ENCODE measurements at places on chromosomes 1 and 21. TPM values are rescaled to one million over a fixed set of nuclear protein-coding genes. Genes with fewer than 3 reads are reported as not detected.

The SNRNP40 gene
- 134 TPM for total RNA-seq

The FCMR gene
- 1.3 TPM for total RNA-seq

GRCh38 chr1:10665930-10666850, 130.3 kb downstream of the CASZ1 start:
- no peak for DNase-seq

DNA sequence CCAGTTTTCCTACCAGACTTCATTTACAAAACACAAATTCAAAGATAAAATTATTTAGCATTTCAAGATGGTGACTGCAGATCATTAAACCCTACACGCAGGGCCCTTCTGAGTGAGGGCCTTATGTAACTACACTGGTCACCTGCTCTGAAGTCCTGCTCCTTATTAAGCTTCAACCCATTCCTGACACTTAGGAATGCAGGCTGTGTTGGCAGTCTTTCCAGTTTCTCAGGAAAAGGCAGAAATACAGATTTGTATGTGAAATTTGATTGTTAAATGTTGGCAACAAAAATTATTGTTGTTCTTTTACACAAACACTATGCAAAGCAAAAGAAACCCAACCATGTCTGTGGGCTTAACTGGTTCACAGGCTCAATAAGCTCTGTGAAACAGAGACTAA, 25.8 kb upstream of the BCAS2 start:
- DNase-seq: no peak

DNA sequence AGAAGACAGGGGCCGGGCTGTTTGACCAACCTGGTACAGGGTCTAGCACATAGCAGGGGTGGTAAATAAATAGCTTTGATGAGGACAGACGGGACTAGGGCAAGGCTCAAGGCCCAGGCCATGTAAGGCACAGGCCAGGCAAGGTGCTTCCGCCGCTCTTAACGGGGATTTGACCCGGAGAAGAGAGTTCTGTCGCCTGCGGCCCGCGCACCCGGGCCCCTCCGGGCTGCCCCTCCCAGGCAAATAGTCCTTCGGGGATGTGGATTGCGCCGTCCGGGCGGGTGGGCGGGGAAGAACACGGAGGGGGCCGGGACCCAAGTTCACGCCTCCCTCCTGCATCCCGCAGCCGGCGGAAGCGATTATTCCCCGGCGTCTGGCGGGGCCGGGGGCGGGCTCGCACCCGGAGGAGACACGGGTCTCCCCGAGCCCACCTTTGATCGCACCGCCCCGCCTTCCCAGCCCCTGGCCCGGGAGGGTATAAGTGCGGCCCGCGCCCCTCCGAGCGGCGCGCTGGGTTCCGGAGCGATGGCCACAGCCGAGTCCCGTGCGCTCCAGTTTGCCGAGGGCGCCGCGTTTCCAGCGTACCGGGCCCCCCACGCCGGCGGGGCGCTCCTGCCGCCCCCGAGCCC, at the start of gene MIXL1:
TSS of gene MIXL1 (plus strand) at position 508 of the 629 bp plus-strand sequence. CDS start at position 526, 18 bp downstream.
- DNase-seq: no peak

The TEDDM1 gene
- total RNA-seq: not detected

GRCh38 chr1:75136921-75137641, 2.9 kb downstream of the LHX8 start:
- peak; percentile 71 for DNase-seq

The FTCD gene
- total RNA-seq: 0.41 TPM

DNA sequence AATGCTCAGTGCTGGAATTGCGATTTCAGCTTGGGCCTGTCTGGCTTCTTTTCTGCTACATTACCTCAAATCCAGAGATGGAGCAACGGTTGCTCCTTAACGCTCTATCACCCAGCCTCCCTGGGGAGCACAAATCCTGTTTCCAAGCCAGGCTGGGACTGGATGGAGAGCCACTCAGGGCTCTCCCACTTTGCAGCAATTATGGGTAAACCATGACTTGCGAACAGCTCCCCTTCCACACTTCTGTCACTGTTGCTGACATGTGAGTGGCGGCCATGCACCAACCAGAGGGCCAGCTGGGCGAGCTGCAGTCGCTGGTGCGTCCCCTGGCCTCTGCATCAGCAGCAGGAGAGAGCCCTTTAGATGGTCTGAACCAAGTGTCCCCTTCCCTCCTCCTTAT, 65.1 kb upstream of the RAB4A start:
- no peak for DNase-seq

The FCGR2B gene
- total RNA-seq: not detected

DNA sequence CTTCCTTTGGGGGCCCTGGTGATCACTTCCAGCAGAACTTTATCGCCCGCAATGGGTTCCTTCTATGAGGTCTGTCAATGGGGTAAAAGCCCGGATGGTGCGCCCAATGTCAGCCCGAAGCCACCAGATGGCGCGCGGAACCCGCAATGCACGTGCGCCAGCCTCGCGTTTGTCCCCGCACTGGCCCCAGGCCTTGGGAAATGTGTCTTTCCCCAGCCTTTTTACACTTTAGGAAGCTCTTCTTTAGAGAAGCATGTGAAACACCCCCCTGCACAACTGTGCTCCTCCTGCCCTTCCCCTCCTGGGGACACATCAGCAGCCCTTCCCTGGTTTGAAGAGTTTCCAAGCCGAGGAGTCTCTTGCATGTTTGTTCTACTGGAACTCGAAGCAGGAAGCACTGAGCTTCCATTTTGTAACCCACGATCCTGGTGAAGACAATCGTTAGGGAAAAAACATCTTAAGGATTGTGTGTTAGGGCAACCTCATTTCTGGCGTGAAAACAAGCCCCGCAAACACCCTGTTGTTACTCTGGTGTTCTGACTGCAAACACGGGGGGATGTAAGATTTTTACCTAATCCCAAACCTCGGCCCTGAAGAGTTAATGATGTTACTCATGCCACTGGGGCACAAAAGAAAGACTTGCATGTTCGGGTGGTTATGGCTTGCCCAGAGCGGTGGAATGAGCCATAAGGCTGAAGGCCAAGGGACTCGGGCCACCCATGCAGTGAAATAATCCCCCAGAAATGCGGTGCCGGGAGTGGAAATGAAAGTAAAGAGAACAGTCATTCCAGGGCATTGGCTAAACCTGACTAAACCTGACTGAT, 20.4 kb upstream of the TARBP1 start:
- peak; percentile 90 for DNase-seq

- no peak for DNase-seq
These were observed 23.4 kb upstream of the PODN start for GRCh38 chr1:53038566-53038965.

The C1orf56 gene
- total RNA-seq: 2.7 TPM

DNA sequence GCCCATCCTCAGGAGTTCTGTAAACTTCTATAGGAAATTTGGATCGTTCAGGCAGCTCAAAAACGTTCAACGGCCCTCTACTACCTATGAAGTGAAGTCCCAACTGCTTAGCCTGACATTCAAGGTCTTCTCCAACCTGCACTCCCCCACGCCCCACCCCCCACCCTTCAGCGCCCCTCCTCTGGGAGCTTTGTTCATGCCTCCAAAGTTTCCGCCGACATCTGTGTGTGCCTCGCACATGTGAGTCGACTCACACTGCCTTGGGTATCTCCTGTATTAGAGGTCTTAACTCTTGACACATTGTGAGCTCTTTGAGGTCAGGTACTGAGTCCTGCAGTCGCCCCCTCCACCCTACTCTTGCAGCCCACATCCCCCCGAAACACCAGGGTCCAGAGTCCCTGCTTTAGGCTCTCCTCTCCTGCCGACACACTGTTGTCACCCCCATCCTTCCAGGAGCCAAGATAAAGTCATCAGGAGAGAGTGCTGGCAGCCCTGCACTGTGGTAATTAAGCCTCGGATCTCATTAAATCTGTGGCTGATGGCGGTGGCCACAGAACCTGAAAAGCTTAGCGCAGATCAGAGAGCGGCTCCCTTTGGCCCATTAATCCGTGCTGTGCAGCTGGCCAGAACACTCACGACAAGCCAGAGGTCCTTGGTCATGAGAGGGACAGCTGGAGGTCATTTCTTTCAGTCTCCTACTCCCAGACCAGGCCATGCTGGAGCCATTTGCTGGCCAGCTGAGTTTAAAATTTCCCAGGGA, 1.4 kb upstream of the PAFAH2 start:
- no peak for DNase-seq

- no peak for DNase-seq
These were observed 33.3 kb downstream of the ADCY10 start for GRCh38 chr1:167880580-167881021.

DNA sequence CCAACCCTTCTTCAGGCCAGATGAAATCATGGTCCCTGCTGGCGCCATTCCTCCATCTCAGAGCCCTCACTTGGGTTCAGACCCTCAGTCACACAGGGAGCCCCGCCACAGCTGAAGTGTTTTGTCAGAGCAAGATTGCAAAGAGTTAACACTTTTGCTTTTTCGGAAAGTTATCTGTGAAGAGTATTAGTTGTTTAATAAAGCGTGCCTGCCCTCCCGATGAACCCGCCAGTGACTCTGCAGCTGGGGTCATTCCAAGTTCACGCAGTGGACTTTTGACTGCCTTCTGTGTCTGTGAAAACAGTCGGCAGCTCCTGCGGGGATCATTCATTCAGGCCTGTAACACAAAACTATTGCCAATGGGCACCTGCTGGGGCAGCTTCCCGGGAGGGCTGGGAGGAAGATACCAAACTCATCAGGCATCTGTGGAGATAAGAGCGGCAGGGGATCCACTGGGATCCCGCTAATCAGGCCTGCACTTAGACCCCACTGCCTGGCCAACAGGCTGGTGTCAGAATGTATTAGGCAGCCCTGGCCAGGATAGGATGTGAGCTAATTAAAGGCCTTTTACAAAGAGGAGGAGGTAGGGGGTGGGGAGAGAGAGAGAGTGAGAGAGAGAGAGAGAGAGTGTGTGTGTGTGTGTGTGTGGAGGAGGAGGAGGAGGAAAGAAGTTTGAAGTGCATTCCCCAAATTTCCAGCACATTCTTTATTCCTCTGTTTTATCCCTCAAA, 184.5 kb downstream of the DHRS3 start:
- DNase-seq: peak; percentile 29

The MAB21L3 gene
- total RNA-seq: not detected

- DNase-seq: no peak
These were observed 40.7 kb downstream of the CD2 start for GRCh38 chr1:116794804-116795481.

- DNase-seq: no peak
These were observed 141.0 kb downstream of the FOXD2 start for GRCh38 chr1:47578721-47579419.

The MYBPH gene
- not detected for total RNA-seq

GRCh38 chr21:34545079-34545884, 33.3 kb upstream of the KCNE1 start:
- peak; percentile 68 for DNase-seq

- peak; percentile 96 for DNase-seq
These were observed 4.7 kb downstream of the LAX1 start for GRCh38 chr1:203769505-203770343.

- DNase-seq: no peak
These were observed 59.4 kb upstream of the DUSP10 start for GRCh38 chr1:221801251-221801661.

DNA sequence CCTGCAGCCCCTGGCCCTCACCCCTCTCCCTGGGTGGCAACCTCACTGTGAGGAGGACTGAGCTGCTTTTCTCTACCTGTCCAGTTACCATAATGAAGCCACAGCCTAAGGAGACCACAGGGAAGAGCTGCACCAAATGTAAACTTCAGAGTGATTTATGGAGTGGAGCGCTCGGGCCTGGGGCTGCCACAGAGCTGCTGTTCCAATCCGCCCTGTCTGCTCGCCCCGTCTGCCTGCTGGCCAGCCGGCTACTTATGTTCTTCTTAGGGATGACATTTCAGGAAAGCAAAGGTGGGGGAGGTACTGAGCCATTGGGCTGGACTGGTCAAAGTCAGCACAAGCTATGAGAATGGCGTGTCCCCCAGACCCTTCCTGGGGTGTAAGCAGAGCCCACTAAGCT, 17.9 kb downstream of the SYT6 start:
- no peak for DNase-seq

- DNase-seq: no peak
These were observed 26.1 kb upstream of the RGL1 start for GRCh38 chr1:183778568-183779433.

GRCh38 chr1:10074852-10075730, 42.3 kb downstream of the UBE4B start:
- DNase-seq: no peak

DNA sequence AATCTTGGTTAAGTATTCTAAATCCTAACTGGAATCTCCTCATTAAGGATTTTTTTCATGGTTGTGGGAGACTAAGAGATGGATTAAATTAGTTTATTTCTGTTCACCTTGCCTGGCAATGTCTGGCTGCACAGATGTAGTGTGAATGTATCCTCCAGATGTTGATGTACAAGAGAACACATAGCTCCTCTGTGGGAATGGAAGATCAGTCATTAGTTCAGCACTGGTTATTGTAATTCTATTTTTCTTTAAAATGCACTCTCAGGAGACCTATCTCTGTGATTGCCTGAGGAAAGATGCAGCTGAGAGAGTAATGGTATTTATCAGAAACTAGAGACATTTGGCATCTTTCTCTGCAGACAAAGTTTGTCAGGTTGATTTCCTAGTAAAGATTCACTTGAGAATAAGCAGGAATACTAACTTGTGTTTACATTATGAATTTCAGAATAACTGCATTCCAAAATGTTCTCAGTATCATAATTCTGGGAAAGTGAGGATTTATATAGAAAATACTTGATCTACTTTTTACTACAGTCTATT, 178.6 kb downstream of the GIPC2 start:
- DNase-seq: no peak

- no peak for DNase-seq
These were observed 82.8 kb downstream of the CD58 start for GRCh38 chr1:116488071-116488470.

DNA sequence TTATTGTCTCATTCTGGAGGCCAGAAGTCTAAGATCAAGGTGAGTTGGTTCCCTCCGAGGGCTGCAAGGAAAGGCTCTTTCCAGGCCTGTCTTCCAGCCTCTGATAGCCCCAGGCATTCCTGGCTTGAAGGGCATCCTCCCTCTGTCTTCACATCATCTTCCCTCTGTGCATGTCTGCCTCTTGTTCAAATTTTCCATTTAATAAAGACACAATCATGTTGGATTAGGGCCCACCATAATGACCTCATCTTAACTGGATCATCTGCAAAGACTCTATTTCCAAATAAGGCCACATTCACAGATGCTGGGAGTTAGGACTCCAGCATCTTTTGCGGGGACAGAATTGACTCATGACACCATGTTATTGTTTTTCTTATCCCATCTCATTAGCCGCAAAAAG, 24.5 kb downstream of the HUNK start:
- no peak for DNase-seq

DNA sequence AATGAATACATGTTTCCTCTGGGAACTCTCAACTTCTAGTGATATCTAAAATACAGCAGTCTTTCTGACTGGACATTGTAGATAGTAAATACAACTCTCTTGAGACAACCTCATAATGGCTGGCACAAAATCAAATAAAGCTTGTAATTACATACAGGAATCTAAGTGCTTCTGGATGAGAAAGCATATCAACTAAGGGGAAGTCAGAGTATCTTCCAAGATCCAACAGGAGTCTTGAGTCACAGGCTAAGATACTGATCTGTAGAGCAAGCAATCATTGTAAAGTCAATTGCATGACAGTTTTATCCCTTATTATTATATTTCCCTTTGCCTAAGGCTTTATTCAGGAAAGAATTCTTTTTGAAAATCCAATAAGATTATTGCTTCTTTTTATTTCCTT, 249.9 kb downstream of the LRRIQ3 start:
- DNase-seq: no peak

- DNase-seq: no peak
These were observed 33.1 kb downstream of the SLC2A7 start for GRCh38 chr1:8992936-8993687.

GRCh38 chr1:1928231-1929101, 9.4 kb upstream of the TMEM52 start:
- DNase-seq: no peak

The FAM167B gene
- total RNA-seq: 0.56 TPM

- DNase-seq: no peak
These were observed 98.5 kb upstream of the ADGRL2 start for GRCh38 chr1:81702079-81702715.

- no peak for DNase-seq
These were observed 333.2 kb downstream of the KCNH1 start for GRCh38 chr1:210800756-210801155.
